ENCODE measurements at places on chromosomes 6 and 20.

- DNase-seq, result no peak
Observed at GRCh38 chr20:32474967-32475811, 109.9 kb downstream of the NOL4L start.

DNA sequence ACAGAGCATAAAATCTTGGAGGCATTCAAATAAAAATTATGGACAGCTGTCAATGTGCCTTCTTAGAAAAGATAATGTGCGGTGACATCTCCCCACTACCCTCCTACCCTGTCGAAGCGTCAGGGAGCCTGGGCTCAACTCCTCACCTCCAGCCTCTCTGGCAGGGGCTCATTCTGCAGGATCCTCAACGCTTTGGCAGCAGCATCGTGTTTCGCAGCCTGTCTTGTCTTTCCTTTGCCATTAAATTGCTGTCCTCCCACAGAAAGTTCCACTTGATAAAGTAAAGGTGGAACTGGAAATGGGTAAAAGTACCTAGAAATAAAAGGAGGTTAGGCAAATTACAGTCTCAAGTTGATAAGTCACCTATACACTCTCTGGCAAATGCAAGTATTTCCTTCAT, 36.7 kb downstream of the STAU1 start:
- DNase-seq, result no peak

GRCh38 chr20:62961310-62961783, 8.8 kb downstream of the SLC17A9 start:
- DNase-seq, result no peak

DNA sequence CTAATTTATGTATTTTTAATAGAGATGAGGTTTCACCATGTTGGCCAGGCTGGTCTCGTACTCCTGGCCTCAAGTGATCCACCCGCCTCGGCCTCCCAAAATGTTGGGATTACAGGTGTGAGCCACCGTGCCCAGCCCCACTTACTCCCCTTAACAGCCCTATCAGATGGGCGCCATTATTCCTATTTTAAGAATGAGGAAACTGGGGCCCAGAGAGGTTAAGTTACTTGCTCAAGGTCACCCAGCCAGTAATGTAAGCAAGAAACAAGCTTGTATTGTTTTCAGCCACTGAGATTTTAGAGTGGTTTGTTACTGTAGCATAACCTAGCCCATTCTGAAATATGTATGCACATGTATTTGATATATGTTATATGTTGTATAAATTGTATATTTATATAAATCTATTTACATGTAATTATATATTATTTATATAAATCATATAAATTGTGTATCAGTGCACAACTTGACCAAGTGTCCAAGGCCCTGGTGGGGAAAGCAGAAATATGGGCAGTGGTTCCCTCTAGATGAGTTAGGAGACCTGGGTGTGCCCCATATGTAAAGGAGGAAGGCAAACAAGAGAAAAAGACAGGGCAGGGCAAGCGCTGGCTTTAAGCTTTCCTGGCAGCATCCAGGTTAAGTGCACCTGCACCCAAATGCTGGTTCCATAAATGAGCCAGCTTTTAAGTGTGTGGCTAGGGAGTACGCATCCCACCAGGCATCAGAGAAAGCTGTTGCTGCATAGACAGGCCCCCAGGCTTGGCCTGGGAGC, 1.2 kb upstream of the GUCA1A start:
- DNase-seq, result no peak

GRCh38 chr6:113623129-113623528, 234.0 kb upstream of the MARCKS start:
- no peak for DNase-seq

All from stimulated activated CD4-positive, alpha-beta T cell treated with anti-CD3 and anti-CD28 coated beads, Interleukin-12 subunit alpha, Interleukin-12 subunit beta, amount 100 ng/mL, for 4 hours (primary cell).